Non-pigmented ciliary epithelial cell (primary cell): ENCODE measurements at places on chromosomes 2 and 18.

DNA sequence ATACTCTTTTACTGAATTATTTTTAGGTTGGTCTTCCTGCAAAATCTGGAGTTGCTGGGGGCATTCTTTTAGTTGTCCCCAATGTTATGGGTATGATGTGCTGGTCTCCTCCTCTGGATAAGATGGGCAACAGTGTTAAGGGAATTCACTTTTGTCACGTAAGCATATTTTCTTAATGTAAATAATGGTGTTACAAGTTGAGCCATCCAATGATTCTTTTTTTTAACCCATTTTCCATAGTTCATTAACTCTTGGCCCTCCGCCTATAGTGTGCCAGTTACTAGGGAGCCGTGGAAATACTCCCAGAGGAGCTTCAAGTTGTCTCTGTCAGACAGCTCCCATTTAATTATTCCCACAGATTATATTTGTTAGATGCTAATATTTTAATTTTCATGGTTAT lies 49.8 kb downstream of the GLS start:
- no peak for DNase-seq

- no peak for DNase-seq
Measured at GRCh38 chr2:23092831-23093230, 292.1 kb upstream of the KLHL29 start.

- DNase-seq = no peak
Measured at GRCh38 chr2:24930768-24931167, 10.7 kb upstream of the ADCY3 start.

- DNase-seq = no peak
Measured at GRCh38 chr2:96830044-96830562, 13.7 kb downstream of the ANKRD23 start.

- DNase-seq = no peak
Measured at GRCh38 chr2:147644491-147644890, 200.3 kb upstream of the ACVR2A start.

GRCh38 chr2:9002637-9003365 lies 683 bp downstream of the MBOAT2 start:
- DNase-seq = no peak

GRCh38 chr2:212249451-212249850 lies 289.2 kb downstream of the ERBB4 start:
- peak; percentile 5 for DNase-seq

DNA sequence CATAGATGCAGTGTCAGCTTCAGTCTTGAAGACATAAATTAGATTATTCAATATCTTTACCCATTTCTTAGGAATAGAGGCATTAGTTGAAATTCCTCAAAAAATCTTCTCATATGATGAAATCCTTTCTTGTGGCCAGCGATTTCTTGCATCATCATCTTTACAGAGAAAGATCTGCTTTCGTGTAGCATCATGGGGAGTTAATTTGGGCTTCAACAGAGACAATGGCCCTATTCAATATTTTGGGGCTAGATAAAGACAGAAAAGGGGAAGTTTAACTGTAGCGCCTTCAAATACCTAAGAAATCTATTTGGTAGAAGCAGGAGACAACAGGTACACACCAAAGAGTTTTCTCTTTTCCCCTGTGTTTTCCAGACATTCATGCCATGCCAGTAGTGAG lies 73.8 kb downstream of the TGFA start:
- no peak for DNase-seq

GRCh38 chr2:209876211-209876610 lies 104.6 kb downstream of the UNC80 start:
- no peak for DNase-seq

DNA sequence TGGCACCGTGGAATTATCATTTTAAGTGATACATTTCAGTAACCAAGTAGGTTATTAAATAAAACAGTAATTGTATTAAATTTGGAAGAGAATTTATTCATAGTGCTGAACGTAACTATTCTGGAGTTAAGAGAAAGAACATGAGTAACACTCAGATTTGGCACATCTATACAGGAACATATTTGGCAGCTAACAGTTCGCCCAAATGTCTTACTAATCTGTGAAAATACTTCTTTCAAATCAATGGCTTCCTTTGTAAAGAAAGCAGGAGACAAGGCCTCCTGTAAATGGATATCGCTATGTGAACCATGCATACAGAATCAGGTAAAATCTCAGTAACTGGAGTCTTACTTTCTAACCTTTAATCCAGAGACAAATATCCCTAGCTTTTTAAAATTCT lies 64.4 kb downstream of the ZNF516 start:
- no peak for DNase-seq

GRCh38 chr2:241818229-241818942 lies 9.4 kb downstream of the NEU4 start:
- DNase-seq = no peak

DNA sequence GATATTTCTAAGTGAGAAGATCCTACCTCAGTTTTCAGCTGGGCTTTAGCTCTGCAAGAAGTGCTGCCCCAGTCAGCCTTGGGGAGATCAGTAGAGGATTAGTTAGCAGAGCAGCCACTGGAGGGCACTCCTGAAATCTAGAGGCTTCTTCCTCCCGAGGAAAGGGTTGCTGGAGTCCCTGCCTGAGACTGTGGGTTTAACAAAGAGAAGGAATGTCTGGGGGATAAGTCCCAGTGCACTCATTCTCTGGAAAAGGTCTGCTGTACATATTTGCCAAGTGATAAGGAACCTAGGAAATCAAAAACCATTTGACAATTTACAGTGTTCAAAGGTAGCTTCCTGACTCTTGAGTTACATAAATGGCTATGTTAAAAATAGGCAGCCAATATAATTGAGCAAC lies 207.2 kb downstream of the SLC8A1 start:
- DNase-seq = peak; percentile 44

GRCh38 chr2:173584676-173585458 lies 230.2 kb downstream of the CDCA7 start:
- DNase-seq = no peak

- no peak for DNase-seq
Measured at GRCh38 chr2:199882667-199883066, 28.4 kb upstream of the C2orf69 start.

DNA sequence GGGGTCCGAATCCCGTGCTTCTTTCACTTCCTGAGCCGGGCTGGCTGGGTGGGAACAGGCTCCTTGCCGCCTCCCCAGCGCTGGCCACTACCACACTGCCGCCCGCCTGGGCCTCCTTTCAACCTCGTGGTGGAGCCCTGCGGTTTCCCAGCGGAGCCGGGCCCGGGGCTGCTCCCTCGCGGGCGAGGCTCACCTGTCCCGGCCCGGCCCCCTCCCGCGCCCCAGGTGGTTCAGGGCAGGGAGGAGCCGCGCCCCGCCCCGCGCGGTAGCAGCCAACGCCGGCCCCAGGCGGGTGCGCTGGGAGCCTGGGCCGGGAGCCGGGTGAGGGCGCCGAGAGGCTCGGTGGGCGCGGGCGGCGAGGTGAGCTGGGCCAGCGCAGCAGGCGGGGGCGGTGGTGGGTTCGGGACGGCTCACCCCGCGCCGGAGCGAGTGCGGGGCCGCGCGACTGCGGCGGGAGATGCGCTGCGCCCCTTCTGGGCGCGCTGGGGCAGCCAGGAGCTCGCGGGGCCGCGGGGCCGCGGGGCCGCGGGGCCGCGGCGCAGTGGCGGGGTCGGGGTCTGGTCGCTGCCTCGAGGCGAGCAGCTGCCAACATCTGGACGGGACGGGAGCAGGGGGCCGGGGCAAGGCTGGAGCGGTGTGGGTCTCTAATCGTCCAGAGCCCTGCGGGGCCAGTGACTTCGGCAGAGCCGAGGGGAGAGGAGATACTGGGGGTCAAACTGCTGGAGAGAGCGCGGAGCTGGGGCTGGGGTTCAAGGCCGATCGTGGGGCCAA lies at the start of gene LYPD6B:
Gene LYPD6B, plus strand, starts transcription at position 258 of the 771 bp plus-strand sequence. CDS start 92,250 bp downstream, outside the sequence.
- DNase-seq = no peak

GRCh38 chr18:57542126-57542525 lies 44.4 kb downstream of the FECH start:
- DNase-seq = peak; percentile 24

DNA sequence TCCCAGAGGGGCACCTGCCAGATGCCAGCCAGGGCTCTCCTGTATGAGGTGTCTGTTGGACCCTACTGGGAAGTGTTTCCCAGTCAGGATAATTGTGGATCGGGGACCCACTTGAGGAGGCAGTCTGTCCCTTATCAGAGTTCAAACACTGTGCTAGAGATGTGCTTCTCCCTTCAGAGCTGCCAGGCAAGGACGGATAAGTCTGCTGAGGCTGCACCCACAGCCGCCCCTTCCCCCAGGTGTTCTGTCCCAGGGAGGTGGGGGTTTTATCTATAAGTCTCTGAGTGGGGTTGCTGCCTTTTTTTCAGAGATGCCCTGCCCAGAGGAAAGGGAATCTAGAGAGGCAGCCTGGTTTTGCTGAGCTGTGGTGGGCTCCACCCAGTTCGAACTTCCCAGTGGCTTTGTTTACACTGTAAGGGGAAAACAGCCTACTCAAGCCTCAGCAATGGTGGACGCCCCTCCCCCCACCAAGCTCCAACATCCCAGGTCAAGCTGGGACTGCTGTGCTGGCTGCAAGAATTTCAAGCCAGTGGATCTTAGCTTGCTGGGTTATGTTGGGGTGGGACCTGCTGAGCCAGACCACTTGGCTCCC lies 324.0 kb upstream of the SETBP1 start:
- no peak for DNase-seq

DNA sequence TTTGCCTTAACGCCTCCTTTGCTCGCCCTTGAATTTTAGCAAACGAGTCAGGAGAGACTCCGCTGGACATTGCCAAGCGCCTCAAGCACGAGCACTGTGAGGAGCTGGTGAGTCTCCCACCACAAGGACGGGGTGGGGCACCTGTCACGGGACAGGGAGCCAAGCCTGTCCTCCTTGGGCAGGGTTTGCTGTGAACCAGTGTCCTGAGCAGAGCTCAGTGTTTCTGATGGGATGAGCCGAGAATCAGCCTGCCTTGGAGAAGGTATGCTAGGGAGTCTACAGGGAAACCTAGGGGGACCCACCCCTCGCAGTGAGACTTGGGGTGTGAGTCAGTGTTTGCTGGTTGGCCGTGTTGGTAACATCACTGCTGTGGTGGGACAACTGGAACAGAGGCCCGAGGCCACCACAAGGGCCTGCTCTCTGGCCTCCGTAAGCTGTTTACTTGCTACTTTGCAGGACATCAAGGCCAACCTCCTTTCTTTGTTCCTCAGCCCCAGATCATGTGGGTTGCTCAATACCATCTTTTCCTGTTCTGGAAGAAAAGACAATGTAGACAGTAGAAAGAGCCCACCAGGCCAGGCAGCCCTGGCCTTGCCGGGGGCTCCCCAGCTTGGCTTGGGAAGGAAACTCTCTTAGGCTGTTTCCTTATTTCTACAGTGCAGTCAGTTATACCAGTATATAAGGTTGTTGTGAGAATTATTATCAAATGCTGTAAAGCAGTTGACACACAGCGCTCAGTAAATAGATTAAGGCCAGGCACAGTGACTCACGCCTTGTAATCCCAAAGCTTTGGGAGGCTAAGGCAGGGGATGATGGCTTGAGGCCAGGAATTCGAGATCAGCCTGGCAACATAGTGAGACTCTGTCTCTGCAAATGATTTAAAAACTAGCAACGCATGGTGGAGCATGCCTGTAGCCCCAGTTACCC lies 42.4 kb downstream of the ITGB1BP1 start:
- DNase-seq = peak; percentile 83

- DNase-seq = no peak
Measured at GRCh38 chr2:49044350-49045079, 109.8 kb downstream of the FSHR start.

- DNase-seq = no peak
Measured at GRCh38 chr18:25675123-25675850, 323.3 kb upstream of the ZNF521 start.

DNA sequence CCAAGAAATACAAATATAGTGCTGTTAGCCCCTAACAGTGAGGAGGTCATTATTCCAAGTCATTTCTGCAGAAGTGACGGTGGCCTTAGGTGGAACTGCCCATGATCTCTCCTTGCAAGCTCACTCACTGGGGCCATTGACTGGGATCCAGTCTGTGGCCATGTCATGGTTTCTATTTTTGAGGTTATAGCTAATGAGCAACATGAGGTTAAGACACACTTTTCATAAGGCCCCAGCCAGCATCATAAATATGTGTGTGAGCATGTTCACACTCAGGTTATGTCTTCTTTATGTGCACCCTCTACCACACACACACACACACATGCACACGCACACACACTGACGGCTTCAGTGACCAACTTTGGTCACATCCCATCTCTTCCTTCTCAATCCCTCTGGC lies 484 bp downstream of the AFF3 start:
- DNase-seq = no peak

DNA sequence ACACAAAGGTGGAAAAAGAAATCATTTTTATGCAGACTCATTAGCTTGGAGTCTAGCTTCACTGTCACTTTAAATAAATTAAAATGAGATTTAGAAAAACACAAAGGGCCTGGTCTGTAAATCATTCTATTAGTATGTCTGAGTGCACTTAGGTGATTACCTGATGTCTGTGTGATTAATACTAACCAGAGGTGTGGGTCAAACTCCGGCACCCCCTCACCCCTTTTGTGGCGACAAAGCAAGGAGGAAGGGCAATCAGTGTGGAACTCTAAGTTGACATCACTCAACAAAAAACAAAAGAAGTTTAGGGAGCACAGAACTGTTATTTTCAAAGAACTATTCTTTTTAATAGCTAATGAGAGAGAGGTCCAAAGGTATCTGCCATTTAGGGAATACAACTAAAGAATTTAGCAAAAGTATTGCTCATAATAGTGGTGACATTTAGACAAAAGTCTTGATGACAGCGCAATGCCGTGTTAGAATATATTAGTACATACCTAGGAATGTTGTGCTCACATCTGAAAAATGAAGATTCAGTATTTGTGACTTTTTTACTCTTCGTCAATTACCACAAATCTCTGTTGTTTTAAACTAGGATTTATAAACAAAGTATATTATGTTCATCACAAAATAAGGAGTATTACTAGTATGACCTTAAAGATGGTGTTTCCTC lies 66.3 kb downstream of the ZEB2 start:
- DNase-seq = no peak

DNA sequence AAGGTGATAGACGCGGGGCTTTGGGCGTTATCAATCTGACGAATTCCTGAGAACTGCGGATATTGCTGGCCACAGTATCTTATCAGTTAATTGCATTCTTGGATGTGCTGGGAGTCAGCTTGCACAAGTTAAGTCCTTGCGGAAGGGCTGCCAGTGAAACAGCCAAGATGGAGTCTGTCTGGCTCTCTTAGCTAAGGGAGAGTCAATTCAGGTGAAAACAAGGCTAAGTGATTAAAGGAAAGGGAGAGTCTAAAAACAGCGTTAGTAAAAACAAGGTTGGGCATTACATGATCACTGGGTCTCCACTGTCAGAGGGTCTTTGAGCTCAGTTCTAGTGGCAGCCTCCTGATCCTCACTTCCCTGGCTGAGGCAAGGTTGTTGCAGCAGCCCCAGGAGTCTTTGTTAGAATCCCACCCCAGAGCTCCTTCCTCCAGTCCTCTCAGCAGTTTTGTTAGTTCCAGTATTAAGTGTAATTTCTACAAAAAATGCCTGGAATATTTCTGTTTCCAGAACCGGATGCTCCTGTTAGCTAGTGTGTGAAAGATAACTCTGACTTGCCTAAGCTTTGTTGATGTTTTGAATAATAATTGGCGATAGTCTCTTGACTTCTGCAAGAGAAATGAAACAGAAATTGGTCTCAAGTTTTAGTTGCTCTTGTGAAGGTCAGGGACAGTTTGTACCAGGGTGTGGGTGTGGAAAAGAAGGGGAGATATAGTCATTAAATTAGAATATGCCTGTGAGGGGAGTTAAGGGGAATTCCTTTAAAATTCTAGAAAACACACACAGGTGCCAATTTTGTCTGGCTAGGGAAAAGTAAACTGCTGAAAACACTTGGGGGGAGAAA lies 10.6 kb downstream of the CFLAR start:
- no peak for DNase-seq

GRCh38 chr18:3692113-3692621 lies 242.2 kb downstream of the TGIF1 start:
- DNase-seq = no peak

- DNase-seq = no peak
Measured at GRCh38 chr2:97845818-97846217, 132.4 kb downstream of the ZAP70 start.
